IMR-90 (cell line): ENCODE measurements at places on chromosomes 3 and 15. TPM values are rescaled to one million over a fixed set of nuclear protein-coding genes. Genes with fewer than 3 reads are reported as not detected.

GRCh38 chr3:5304789-5305683, 117.5 kb downstream of the EDEM1 start:
- no peaks in the 10 kb centered on the region for H3K27me3 ChIP-seq
- H3K4me1 ChIP-seq, result no peaks in the 10 kb centered on the region
- peak; percentile 44 for DNase-seq

GRCh38 chr3:147256739-147257138, 149.6 kb downstream of the ZIC4 start:
- no peak for DNase-seq
- no peak overlapping the region for H3K27ac ChIP-seq
- no peaks in the 10 kb centered on the region for H3K4me1 ChIP-seq
- H3K27me3 ChIP-seq, result no peaks in the 10 kb centered on the region
- no peak overlapping the region for H3K4me3 ChIP-seq
- no peaks in the 10 kb centered on the region for H3K36me3 ChIP-seq

- H3K4me1 ChIP-seq, result peaks cover 11% of the 10 kb centered on the region
- no peaks in the 10 kb centered on the region for H3K27me3 ChIP-seq
- no peak overlapping the region for H3K4me3 ChIP-seq
- H3K36me3 ChIP-seq, result peaks cover 4% of the 10 kb centered on the region
- DNase-seq, result peak; percentile 49
These were observed 61.4 kb downstream of the ZNF609 start for GRCh38 chr15:64521726-64522164.

GRCh38 chr3:154050766-154051165, 70.4 kb upstream of the ARHGEF26 start:
- H3K27ac ChIP-seq, result no peak overlapping the region
- 0 out of 2 replicates have a peak, but pooled peaks cover 1% of the 10 kb centered on the region for H3K4me1 ChIP-seq
- no peak for DNase-seq
- H3K36me3 ChIP-seq, result no peaks in the 10 kb centered on the region
- H3K4me3 ChIP-seq, result no peak overlapping the region
- H3K27me3 ChIP-seq, result no peaks in the 10 kb centered on the region

SLC6A1 gene
- total RNA-seq, result not detected in 2 replicates
